Stimulated activated CD8-positive, alpha-beta memory T cell treated with anti-CD3 and anti-CD28 coated beads, Interleukin-7, amount 100 ng/mL, for 1 hour (primary cell): ENCODE measurements at places on chromosomes 1 and 21.

- DNase-seq = no peak
Measured at GRCh38 chr1:25620701-25621350, 4.2 kb downstream of the MAN1C1 start.

- no peak for DNase-seq
Measured at GRCh38 chr1:40409467-40409866, 35.9 kb downstream of the SMAP2 start.

- no peak for DNase-seq
Measured at GRCh38 chr1:73868810-73869336, 329.1 kb downstream of the LRRIQ3 start.

- DNase-seq = no peak
Measured at GRCh38 chr1:44947774-44948311, 38.6 kb downstream of the EIF2B3 start.

- DNase-seq = no peak
Measured at GRCh38 chr1:227712648-227713047, 22.5 kb downstream of the JMJD4 start.

DNA sequence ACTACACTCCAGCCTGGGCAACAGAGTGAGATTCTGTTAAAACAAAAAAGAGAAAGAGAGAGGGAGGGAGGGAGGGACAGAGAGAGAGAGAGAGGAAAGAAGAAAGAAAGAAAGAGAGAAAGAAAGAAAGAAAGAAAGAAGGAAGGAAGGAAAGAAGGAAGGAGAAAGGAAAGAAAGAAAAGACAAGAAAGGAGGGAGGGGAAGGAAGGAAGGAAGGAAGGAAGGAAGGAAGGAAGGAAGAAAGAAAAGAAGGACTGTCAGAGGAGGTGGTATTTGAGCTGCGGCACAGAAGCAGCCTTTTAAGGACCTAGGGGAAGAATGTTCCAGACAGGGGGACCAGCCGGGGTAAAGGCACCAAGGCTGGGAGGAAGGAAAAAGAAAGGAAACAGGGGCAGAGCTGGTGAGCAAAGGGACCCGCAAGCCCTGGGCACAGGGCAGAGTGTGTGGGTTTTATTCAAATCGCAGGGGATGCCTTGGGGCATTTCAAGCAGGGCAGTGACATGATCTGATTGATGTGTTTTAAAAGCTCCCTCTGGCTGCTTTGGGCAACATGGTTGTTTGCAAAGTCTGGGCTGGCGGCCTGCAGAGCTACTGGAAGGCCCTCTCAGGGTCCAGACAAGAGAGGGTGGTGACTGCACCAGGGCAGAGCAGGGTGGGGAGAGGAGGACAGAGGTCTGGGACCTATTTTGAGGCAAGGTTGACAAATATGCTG lies 176.9 kb upstream of the VAMP3 start:
- no peak for DNase-seq

- no peak for DNase-seq
Measured at GRCh38 chr21:33736569-33736968, 94.3 kb downstream of the ITSN1 start.

- DNase-seq = no peak
Measured at GRCh38 chr1:74773582-74773981, 40.6 kb downstream of the TYW3 start.

GRCh38 chr1:53544728-53545515 lies 85.7 kb downstream of the DMRTB1 start:
- DNase-seq = no peak

DNA sequence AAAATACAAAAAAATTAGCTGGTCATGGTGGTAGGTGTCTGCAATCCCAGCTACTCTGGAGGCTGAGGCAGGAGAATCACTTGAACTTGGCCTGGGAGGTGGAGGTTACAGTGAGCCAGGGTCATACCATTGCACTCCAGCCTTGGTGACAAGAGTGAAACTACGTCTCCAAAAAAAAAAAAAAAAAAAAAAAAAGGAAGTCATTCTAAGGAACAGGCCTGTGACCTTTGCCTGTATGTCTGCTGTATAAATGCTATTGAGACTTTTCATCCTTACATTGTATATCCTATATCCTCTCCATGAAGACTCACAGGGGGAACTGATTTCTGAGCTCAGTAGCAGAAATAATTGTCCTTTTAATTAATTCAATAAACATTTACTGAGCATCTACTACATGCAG lies 7.5 kb upstream of the CTPS1 start:
- no peak for DNase-seq

GRCh38 chr1:57423135-57423655 lies 665 bp downstream of the DAB1 start:
- DNase-seq = no peak

- DNase-seq = no peak
Measured at GRCh38 chr1:226723657-226724532, 15.2 kb downstream of the ITPKB start.

- no peak for DNase-seq
Measured at GRCh38 chr1:78286686-78287085, 204.1 kb upstream of the PTGFR start.

DNA sequence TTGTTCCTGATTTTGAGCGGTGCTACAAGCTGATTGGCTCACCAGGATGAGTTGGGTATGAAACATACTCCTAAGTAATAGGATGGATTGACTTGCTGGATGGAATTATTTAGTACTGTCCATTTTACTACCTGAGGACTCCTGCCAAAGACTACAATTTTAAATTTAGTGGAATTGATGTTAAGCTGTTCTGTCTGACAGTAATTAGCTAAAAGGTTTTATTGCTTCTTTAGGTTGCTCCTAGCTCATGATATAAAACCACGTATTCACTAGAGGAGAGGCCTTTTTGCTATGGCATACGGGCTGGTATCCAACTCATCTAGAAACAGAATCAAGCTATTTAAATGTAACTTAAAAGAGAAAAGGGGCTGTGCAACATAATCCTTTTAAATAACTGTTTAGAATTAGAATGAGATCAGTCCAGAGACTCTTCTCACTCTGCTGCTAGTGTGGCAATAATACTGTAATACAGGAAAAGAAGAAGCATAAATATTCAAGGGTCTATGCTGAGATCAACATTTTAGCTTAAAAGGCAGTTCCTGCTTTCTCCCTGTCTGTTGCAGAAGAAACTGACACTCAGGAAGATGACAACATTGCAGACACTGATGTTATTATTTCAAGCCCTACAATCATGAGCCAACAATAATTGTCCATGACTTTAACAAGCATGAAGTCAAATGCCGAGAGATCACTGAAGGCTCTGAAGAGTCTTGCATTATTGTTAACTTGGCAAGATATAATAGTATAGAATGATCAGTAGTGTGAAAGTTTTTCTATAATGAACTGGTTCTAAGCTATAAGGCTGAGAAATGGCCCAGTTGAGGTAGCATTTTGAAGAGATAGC lies 258.7 kb upstream of the ADGRL4 start:
- no peak for DNase-seq

- DNase-seq = no peak
Measured at GRCh38 chr1:24216276-24217074, 29.4 kb upstream of the IFNLR1 start.

DNA sequence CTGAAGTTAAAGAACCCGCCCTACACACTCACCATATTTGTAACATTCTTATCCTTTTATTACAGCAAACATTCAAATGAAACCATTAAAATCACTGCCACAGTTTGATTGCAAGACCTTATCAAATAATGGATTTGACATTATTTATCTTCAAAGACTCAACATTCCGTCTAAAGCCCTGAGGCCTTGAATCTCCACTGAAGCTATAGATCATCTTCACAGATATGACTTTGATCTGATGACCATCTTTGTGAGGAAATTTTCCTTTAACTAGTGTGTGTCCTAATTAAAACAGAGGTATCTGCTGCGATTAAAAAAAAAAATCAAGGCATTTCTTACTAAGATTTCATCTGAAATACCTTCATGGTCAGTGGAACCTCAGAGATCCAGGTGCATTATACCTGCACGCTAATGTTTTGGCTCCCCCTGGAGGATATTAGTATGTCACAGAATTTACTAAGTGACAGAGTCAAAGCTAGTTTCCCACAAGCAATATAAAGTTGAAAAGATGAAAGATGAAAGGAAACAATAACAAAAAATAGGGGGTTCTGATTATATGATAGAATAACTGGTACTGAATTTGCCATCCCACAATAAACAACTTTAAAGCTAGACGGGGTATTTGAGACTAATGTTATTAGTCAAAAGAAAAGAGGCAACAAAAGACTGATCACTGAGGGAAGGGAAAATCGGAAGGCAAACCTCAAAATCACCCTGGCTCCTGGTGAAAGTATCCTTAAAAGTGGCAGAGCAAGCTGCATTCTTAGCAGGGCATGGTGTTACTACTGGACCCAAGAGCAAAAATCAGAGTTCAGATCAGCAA lies 923.4 kb downstream of the NCAM2 start:
- DNase-seq = no peak

- no peak for DNase-seq
Measured at GRCh38 chr1:209416039-209416438, 167.5 kb upstream of the CAMK1G start.

- no peak for DNase-seq
Measured at GRCh38 chr1:229430761-229431283, 3.1 kb downstream of the ACTA1 start.

- no peak for DNase-seq
Measured at GRCh38 chr1:91124989-91125417, 103.2 kb upstream of the ZNF644 start.

DNA sequence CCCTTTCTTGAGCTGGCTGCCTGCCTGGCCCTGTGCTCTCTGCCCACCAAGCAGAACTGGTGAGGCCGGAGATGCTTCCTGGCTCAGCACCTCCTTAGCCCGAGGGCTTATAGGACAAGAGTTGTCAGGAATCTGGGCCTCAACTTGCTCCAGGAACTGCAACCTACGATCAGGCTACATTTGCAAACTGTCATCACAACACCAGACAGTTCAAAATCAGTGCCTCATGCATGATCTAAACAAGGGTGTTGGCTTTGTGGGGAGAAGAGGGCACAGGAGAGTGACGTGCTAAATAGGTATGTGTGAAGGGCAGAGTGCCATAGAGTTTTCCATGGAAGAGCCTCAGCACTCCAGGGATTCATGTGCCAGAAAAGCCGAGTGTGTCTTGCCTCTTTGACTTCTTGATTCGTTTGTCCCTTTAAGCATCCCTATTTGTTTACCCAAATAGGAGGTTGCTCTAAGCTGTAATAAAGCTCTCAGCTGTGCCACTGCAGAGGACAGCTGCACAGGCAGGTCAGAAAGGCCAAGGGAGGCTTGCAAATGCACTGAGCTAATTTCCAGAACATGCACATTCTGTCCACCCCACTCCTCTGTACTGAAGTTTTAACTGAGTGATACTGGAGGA lies 30.2 kb upstream of the NEK2 start:
- DNase-seq = no peak

- DNase-seq = no peak
Measured at GRCh38 chr1:156495401-156496140, 5.0 kb downstream of the MEF2D start.

- DNase-seq = no peak
Measured at GRCh38 chr21:36750576-36750959, 51.7 kb downstream of the SIM2 start.

DNA sequence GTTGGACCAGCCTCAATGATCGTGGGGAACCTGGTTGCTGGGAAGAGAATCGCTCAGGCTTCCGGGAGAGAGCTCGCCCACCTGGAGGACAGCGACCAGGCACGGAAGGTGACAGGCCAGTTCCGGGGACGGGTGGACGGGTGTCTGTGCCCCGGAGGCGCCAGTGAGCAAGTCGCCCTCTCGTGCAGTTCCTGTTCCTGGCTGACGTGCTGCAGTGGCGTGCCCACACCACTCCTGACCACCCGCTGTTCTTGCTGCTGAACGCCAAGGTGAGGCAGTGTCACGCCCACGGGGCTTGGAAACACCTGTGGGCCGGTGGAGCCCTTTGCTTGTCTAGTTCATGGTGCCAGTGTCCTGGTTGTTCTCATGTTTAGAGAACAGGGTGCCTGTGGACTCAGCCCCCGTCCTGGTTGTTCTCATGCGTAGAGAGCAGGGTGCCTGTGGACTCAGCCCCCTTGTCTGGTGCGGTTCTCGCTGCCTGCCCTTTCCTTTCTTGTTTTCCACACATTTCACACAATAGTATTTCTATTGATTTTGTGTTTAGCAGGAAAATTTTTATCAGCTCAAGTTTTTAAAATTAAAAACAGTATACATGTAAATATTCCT lies 53.1 kb downstream of the S100B start:
- peak; percentile 16 for DNase-seq

- DNase-seq = no peak
Measured at GRCh38 chr1:203627851-203628200, 1.2 kb downstream of the ATP2B4 start.

GRCh38 chr1:101264697-101265096 lies 27.9 kb downstream of the S1PR1 start:
- DNase-seq = no peak

- no peak for DNase-seq
Measured at GRCh38 chr1:92314024-92314423, 15.2 kb downstream of the RPAP2 start.

DNA sequence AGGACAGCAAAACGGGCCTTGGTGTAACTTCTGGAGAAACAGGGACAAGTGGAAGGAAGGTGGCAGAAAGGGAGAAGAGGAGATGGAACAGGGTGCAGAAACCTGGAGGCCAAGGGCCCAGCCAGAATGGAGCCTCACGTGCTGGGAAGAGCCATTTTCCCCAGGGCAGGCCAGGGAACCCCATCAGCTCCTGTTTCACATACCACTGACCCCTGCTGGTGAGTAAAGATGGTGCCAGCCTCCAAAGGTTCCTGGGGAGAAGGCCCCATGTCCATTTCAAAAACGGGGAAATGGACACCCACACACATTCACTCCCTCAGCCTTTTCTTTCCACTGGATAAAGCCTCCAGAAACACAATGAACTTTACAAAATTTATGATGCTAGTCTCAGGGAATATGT lies 57.6 kb upstream of the JUN start:
- DNase-seq = no peak

DNA sequence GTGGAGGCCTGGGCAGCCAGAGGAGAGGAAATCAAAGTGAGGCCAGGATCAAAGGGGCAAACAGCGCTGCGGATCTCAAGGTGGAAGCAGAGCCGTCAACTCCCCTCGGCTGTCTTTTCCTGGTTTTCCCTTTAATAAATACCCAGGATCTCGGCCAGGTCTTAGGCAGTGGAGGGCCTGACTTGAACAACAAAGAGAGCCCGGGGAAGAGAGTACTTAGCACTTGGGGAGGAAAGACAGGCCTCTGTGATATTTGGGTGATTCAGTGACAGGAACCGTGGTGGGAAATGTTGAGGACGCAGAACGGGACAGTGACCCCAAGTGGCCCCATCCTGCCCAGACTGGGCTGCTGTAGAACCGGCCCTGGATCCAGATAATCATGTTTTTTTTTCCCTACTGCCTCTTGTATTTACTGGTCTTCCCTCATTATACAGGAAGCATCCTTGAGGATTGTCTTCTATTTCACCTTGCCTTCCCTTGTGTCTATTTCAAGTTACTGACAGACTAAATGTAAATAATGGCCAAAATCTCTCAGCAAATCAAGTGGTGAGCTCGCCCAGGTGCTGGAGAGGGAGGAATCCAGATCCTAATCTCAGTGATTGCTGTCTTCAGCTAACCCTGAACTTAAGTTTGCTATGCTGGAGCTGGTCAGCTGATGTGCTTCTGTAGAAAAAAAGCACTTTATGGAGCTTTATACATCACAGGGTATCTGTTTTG lies 2.8 kb upstream of the MIXL1 start:
- DNase-seq = no peak

DNA sequence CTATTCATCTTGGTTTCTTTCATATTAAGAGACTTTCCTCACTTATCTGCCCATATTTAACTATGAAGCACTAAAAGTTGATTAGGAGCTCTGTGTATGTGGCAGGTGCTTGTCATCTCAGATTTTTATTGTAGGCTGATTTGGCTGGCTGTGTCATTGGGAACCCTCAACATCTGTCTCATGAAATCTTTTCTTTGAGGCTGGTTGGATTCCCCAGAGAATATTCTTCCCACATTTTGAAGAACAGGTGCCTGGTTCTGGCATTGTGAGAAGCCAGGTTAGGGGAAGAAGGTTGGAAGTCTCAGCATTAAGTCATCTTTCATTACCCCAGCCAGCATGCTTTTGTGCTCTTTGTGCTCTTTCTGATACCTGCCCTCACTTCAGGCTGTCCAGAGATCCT lies 37.1 kb downstream of the EEIG2 start:
- no peak for DNase-seq
